ENCODE measurements at places on chromosomes 3 and 15.
A peak's percentile ranks its signal among the peaks of the same experiment; 100 is the strongest.

GRCh38 chr3:193190146-193190786, 50.8 kb upstream of the PLAAT1 start:
- DNase-seq = no peak

DNA sequence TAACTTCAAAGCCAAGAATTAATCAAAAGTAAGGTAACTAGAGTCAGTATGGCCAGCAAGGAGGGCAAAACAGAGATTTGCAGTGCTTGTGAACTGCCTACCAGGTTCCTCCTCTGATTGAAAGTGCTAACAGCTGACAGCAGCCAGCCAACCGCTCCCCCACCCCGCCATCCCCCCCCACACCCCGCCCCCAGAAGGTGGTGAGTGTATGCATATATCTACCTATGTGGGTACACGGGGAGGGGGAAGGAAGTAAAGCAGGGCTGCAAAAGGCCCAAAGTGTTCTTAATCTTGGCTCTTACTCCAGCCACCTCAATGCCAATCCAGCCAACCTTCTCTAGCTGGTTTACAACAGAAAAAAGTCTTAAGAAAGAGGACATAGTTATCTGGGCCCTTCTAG, 50.7 kb downstream of the RAF1 start:
- no peak for DNase-seq

DNA sequence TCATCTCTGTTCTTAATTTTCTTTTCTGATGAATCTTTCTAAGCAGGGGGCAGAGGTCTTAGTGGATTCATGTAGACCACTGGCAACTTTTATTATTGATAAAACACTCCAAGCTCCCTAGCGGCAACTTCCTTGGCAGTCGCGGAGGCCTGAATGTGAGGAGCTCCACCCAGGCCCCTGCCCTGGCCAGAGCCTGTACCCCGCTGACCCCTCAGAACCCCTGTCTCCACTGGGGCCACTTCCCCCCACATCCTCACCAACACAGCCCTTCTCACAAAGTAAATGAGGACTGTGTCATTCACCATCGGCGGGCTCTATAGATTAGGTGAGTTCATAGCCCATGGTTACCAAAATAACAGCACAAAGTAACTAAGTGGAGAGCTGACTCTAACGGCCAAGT, 111.6 kb downstream of the TPRA1 start:
- DNase-seq = no peak

DNA sequence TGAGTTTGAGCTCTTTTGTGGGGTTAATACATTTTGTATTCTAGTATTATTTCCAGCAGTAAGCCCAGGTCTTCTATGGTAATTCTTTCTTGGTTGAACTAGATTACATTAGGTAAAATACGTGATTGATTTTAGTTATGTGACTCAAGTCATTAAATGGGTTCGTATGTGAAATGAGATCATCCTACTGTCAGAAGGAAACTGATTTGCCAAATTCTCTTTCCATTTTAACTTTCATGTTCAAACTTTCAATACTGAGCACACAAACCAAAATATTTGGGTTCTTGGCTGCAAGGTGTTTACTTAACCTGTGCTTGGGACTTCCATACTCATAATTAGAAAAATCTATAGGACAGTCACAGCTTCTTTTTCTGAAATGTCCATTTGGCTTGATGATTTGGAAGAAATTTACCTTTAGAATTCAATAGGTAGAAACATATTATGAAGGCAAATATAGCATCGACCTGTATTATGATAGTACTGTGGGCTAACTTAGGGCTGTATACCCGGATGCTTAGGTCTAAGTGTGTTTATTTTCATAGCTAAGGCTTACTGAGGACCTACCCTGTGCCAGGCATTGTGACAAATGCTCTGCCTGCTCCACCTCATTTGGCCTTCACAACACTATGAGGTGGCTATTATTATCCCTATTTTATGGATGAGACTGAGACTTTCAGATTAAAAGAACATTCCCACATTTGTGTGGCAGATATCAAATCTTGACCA, 631.8 kb upstream of the GRM7 start:
- no peak for DNase-seq

DNA sequence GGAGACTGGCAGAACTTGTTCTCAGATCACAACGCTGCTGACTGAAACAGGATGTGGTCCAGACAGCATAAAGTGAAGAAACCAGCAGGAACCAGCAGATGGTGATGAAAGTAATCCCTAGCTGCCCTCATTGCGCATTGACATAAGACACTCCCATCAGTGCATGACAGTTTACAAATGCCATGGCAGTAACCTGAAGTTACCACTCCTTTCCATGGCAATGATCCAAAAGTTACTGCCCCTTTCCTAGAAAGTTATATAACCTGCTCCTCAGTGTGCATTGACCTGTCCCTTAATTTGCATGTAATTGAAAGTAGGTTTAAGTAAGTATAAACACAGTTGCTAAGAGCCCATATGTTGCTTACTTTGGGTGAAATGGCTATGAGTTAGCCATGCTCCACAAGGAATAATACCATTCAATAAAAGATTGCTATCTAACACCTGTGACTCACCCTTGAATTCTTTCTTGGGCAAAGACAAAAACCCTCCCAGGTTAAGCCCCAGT, 149.1 kb upstream of the CD96 start:
- peak; percentile 65 for DNase-seq

DNA sequence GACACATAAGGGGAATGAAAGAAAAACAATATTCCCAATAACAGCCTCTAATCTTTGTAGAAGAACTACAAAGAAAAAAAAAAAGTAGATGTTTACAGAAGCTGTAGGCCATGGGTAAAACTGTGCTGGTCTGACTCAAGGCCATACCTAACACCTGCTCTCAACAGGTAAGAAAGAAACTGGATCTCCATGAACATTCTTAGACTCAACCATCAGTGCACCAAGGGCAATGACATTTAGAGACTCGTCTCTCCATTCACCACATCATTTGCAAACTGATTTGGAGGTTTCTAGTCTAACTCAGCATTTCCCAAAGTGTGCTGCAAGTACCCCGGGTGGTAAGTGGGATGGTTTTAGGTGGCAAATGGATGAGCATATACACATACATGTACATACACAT, 164.2 kb downstream of the FOXP1 start:
- no peak for DNase-seq

- no peak for DNase-seq
Observed at GRCh38 chr15:52008698-52009434, 10.2 kb upstream of the MAPK6 start.

GRCh38 chr15:32802286-32802936, 84.6 kb downstream of the GREM1 start:
- no peak for DNase-seq

- DNase-seq = no peak
Observed at GRCh38 chr15:96818861-96819260, 488.4 kb downstream of the NR2F2 start.

GRCh38 chr3:61269435-61269834, 18.2 kb upstream of the FHIT start:
- no peak for DNase-seq

DNA sequence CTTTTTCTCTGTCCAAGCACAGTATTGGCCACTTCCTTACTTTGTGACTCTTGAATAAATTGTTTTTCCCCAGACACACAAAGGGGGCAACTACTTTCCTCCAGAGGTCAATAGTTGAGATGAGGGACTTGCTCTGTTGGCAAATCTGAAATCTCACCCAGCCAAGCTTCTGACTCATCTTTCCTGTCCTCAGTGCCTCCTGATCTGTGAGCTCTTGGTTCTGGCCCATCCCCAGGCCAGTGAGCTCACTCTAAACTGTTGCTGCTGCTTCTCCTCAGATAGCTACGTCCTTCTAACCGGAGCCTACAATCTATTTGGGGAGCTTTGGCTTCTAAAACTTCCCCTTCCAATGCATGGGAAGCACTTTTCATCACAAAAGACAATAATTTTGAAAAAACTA, 50.0 kb upstream of the NMD3 start:
- DNase-seq = no peak

DNA sequence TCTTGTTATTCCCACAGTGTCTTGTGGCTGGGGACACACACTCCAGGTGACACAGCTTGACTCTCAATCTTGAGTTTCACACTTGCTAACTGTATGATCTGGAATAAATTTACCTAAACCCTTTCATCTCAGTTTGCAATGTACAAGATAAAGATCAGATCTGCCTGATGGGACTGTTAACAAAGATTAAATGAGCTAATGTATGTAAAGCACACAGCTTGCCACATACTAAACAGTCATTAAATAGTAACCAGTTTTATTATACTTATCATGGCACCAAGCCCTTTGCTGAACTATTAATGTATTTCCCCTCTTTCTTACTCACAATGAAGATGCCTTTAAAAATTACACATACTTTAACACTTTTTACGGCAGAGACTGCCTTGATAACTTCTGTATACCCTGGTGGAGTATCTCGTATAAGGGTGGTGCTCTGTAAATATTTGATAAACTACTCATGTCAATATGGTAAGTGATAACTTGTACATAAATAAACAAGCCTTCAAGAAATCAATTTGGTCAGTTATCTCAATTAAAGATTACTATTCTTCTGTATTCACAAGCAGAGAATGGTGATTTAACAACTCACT, 184.5 kb downstream of the STAG1 start:
- no peak for DNase-seq

DNA sequence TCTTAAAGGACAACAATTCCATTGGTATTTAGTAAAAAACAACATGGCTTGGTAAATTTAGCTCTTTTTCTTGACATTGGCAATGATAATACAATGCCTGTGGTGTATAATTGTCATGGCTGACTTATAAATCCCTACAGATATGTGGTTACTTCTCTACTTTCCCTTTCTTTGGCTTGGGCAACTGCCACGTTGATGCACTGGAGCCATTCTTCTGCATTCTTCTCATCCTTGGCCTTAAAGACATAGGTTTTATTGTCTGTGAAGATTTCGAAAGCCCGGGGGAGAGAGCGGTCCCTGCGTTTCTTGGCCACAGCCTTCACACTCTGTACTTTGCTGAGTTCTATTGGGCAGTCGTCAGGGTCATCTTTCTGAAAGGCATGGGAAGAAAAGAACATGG, 101.1 kb upstream of the CCNL1 start:
- no peak for DNase-seq

Measured in CD4-positive, alpha-beta T cell treated with Interleukin-12 subunit alpha and Interleukin-12 subunit beta, for 1 hour (primary cell).